ENCODE measurements at places on chromosomes 1 and 21.

- DNase-seq = no peak
- no peak overlapping the region for H3K4me3 ChIP-seq
- no peak overlapping the region for H3K27ac ChIP-seq
Measured at GRCh38 chr1:167331650-167332049, 111.0 kb downstream of the POU2F1 start.

DNA sequence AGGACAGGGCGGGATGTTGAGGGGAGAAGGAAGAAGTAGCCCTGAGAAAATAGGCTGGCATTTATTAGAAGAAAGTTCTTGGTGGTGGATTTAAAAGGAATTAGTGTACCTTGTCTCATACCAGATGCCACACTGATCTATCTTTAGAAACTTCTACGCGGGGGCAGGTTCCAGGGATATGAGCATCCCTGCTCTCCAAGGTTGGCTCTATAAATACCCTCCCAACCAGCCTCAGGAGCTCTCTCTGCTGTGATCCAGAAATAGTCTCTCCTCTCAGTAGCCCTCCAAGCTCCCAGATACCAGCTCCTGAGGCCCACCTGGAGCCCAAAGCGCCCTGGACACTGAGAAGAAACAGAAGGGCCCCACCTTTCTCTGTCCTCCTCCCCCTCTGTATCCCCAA, 128.3 kb upstream of the TNR start:
- H3K4me1 ChIP-seq = no peaks in the 10 kb centered on the region
- H3K36me3 ChIP-seq = no peaks in the 10 kb centered on the region
- no peak overlapping the region for H3K27ac ChIP-seq

DNA sequence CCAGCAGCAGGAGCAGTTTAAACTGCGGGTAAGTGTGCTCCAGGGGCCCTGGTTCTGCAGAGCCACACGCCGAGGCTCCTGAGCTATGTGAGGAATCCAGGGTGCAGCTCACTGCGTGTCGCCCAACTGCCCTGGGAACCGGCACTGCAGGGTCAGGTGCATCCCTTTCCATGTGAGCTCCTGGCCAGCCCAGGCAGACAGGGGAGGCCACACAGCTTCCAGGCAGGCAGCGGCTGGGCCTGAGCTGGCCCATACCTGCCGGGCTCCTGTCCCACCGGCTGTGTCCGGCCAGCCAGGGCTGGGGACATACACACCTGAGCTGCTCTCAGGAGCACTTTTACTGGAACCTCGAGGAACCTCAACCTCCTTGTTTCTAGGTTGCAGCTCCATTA, 18.6 kb upstream of the COL18A1 start:
- peak overlapping the region; percentile 31 for H3K27ac ChIP-seq
- peaks cover 15% of the 10 kb centered on the region for H3K4me1 ChIP-seq
- DNase-seq = peak; percentile 52

DNA sequence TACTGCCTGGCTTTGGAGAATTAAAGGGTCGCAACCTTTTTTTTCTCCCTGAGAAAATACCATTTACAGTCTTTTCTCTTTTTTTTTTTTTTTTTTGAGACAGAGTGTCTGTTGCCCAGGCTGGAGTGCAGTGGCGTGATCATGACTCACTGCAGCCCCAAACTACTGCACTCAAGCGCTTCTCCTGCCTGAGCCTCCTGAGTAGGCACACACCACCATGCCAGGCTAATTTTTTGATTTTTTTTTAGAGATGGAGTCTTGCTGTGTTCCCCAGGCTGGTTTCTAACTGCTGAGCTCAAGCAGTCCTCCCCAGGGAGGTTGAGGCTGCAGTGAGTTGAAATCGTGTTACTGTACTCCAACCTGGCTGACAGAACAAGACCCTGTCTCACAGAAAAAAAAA, 24.6 kb downstream of the UBE4B start:
- H3K27me3 ChIP-seq = no peaks in the 10 kb centered on the region
- peaks cover 45% of the 10 kb centered on the region for H3K4me1 ChIP-seq

GRCh38 chr1:226355669-226356551, 46.9 kb upstream of the LIN9 start:
- H3K27me3 ChIP-seq = no peaks in the 10 kb centered on the region
- DNase-seq = no peak
- H3K4me1 ChIP-seq = no peaks in the 10 kb centered on the region

- H3K36me3 ChIP-seq = peaks cover 5% of the 10 kb centered on the region
- peaks cover 13% of the 10 kb centered on the region for H3K4me1 ChIP-seq
- no peak overlapping the region for H3K27ac ChIP-seq
- no peak for DNase-seq
Measured at GRCh38 chr1:246923482-246923881, 8.3 kb downstream of the AHCTF1 start.

GRCh38 chr1:59151860-59152259, 145.0 kb upstream of the FGGY start:
- H3K36me3 ChIP-seq = no peaks in the 10 kb centered on the region
- H3K4me3 ChIP-seq = no peak overlapping the region
- H3K27me3 ChIP-seq = no peaks in the 10 kb centered on the region
- H3K27ac ChIP-seq = peak overlapping the region; percentile 62

DNA sequence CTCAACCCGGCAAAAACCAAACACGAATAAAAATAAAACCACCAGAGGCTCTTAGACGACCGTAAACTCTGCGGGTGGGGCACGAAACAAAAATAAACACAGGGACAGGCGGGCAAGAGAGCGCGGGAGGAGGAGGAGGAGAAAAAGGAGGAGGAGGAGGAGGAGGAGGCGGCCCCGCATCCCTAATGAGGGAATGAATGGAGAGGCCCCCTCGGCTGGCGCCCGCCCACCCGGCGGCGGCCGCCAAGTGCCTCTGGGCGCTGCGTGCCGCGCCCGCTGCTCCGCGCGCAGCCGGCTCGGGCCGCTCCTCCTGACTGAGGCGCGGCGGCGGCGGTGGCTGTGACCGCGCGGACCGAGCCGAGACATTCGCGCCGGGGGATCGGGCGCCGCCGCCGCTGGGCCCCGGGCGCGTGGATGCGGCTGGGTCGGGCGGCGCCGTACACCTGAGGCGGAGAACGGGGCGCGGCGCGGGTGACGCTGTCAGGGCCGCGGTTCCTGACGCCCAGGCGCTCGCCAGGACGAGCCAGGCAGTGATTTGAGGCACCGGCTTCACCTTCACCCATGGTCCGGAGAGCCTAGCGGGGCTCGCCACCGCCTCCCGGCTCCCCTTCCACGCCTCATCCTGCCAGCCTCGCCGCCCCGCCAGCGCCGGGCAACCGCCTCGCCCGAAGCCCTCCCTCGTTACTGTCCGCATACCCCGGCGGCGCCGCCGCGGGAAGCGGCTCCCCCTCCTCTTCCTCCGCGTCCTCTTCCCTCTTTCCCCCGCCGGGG, at the start of gene MARK1:
Gene MARK1 (plus strand): TSS at position 229 of the 771 bp plus-strand sequence. CDS start 687 bp downstream, outside the sequence.
- no peaks in the 10 kb centered on the region for H3K27me3 ChIP-seq
- no peaks in the 10 kb centered on the region for H3K36me3 ChIP-seq
- peak; percentile 85 for DNase-seq
- peaks cover 24% of the 10 kb centered on the region for H3K4me1 ChIP-seq
- peak within 1 kb of the TSS; percentile 76 for H3K4me3 ChIP-seq

All from suprapubic skin (tissue), 4 donors.